Renal pelvis (tissue), 12 donors: ENCODE measurements at places on chromosomes 5 and 9.

DNA sequence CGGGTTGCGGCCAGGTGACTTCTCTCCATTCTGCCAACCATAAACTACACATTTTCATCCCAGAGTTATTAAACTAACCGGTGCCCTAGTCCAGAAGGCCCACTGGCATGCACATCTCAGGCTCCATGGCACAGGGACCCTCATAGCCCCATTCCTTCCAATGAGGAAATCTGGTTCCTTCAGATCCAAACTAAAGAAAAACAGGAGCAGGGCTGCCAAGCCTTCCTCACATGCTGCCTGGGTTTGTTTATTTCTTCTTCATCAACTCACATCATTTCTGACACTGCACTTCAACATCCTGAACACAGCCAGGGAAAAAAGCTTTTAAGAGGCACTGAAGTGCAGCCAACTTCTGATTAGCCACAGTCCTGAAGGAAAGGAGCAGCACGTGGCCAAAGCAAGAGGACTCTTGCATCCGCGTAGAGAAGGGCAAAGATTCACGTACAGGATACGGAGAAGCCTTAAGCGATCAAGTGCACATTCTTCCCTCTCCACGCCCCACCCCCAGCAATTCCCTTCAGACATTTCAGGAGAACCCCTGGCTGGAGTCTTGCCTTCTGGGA lies 22.5 kb downstream of the LHFPL2 start:
- DNase-seq = no peak

- DNase-seq = no peak
Measured at GRCh38 chr5:77798456-77798855, 22.3 kb upstream of the TBCA start.

DNA sequence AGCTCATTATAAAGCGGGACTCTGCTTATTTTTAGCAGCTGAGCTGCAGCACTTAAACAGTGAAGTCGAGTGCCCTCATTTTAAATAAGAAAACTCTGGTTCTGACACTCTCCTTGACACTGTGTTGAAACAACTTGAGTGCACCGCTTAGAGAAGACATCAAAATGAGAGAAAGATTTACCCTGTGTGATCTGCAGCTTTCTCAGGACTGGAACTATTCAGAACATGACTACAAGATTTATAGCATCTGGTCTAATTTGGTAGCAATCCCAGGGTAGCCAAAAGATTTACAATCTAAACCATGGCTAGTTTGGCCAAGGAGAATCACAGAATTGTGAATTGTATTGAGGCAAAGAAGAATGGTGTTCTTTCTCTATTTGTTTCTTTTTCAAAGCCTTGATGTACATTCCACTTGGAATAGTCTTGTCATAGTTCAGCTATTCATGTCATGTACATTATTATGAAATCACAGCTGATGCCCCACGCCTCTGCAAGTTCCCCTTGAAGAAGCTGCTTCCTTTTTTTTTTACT lies 38.7 kb downstream of the PLEKHG4B start:
- no peak for DNase-seq

- no peak for DNase-seq
Measured at GRCh38 chr9:76135902-76136301, 245.4 kb downstream of the PCSK5 start.

DNA sequence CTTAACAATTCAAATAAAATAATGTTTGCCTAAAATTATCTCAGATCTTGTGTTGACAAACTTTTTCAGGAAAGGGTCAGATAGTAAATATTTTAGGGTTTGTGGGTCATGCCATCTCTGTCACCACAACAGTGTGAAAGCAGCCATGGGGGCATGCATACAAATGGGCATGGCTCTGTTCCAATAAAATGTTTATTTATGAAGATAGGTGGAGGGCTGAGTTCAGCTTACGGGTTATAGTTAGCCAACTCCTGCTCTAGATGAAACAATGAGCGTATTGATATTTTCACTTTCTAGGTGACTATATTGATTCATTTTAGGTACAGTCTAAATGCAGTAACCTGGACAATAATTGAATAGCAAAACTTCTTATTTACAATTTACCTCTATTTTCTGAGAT lies 533.8 kb upstream of the CLINT1 start:
- no peak for DNase-seq

- DNase-seq = no peak
Measured at GRCh38 chr5:63262185-63262981, 683.8 kb downstream of the LRRC70 start.

GRCh38 chr5:172123269-172123692 lies 64.7 kb downstream of the STK10 start:
- DNase-seq = peak; percentile 45

DNA sequence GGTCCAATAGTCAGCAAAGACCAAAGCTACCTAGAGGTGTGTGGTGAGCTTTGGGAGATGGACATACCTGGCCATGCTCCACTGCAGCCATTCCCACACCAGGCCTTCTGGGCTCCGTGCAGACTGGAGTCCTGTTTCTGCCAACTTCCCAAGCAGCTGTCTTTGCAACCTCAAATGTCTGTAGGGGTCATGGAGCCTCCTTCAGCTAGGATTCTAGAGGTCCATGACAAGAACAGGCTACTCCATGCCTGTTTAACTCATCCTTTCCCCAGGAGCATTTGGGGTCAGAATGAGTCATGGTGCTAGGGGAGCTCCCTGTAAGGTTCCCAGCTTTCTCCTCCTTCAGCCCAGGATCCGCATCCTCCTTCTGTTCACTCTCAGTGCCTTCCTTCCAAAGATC lies 17.1 kb downstream of the VPS13A start:
- no peak for DNase-seq

DNA sequence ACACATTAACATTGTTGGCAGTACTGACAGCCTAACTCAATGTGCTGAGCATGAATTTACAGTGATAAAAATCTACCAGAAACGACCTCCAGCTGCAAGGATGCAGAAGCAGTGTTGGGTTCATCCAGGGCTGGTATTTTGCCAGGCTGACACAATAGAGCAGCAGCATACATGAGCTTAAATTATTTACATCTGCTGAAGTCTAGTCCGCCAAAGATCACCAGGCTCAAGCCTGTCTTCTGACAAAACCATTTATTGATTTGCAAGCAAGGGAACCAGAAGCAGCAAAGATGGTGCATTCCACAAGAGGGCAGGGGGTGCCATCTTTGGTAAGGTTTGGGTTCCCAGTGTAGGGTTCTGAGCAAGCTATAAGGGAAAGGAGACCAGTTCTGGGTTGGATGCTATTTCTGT lies 8.7 kb upstream of the C5orf34 start:
- no peak for DNase-seq

GRCh38 chr9:91783411-91783810 lies 166.6 kb downstream of the ROR2 start:
- DNase-seq = no peak

DNA sequence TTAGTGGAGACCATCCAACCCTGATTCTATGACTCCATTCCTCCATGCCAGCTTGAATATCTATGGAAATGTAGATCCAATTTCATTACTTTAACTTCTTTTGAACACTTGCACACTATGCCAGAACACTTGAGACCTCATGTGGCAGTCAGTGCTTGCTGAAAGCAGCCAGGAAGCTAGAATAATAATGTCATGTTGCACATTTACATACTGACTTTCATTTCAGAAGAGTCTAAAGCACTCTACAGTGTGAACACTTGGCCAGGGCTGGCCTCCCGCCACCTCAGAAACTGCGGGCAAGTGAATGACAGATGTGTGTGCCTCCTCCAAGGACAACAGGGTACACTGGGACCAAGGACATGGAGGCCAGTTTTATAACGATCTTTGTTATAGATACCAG lies 97.3 kb downstream of the SLF1 start:
- DNase-seq = no peak

DNA sequence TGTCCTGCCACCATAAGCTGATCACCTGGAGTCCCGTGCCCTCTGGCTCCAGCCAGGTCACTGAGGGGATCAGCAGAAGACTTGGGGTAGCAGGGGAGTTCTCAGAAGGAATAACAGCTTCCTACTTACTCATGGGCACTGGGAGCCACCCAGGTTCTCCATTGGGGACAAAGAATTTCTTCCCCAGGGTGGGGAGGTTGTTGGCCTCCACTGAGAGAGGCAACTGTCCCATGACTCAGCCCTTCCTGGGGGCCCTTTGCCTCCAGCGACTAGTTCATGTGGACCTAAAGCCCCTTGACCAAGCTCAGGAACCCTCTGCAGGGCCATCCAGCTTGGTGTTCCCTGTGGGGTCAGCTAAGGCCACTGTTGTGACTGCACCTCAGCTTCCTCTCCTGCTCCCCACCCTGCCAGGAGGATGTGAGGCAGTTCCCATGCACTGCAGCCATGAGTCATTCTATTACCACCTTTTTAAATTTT lies 175.0 kb downstream of the AUH start:
- no peak for DNase-seq

GRCh38 chr5:177487975-177488374 lies 9.4 kb downstream of the PDLIM7 start:
- no peak for DNase-seq

DNA sequence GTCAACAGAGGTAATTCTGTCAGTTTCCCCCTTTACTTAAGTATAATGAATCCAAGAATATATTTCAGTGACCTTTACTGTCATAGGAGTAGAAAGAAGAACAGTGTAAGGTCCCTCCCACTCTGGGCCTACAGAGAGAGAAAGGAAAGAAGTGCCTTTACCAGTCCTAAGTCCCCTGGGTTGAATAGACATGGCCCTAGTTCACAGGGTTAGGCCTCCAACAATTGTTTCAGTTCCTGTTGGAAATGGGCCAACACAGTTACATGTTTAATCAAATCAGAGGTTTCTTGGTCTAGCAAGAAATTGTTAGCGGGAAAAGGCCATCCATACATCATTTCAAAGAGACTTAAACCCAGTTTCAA lies 605.6 kb downstream of the MTRR start:
- no peak for DNase-seq

- DNase-seq = no peak
Measured at GRCh38 chr5:68283766-68284165, 68.2 kb downstream of the PIK3R1 start.

DNA sequence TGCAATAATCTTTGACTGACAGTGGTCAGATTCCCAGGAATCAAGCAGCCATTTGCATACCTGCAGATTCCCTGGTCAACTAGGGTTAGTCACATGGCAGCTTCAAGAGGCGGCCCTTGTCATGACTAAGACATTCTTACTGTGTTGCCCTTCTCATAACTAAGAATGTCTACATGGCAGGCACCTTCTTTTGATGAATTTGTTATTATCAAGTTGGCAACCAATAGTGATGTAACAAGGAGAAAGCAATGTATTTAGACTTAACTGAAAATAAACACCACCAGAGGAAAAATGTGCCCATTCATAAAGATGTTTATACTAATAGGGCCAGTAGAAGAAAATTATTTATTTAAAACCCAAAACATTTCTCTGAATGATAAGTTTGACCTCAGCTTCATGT lies 215.6 kb downstream of the TLE1 start:
- no peak for DNase-seq

GRCh38 chr9:6641961-6642360 lies 3.6 kb downstream of the GLDC start:
- no peak for DNase-seq

DNA sequence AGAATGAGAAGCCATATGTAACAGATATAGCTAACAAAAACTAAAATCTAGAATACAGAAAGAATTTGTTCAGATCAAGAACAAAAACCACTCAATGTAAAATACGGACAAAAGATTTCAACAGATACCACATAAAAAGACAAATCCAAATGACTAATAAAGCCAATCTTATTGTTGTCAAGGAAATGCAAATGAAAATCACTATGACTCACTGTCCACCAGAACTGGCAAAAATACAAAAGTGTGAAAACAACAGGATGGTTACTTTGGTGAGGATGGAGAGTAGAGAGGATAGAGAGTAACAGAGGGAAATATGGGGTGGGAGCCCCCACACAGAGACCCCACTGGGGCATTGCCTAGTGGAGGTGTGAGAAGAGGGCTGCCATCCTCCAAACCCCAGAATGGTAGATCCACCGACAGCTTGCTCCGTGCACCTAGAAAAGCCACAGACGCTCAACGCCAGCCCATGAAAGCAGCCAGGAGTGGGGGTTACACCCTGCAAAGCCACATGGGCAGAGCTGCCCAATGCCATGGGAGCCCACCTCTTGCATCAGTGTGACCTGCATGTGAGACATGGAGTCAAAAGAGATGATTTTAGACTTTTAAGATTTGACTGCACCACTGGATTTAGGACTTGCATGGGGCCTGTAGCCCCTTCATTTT lies 15.2 kb upstream of the RHOBTB3 start:
- no peak for DNase-seq

- DNase-seq = peak; percentile 86
Measured at GRCh38 chr9:34989946-34990635, 546 bp downstream of the DNAJB5 start.

- no peak for DNase-seq
Measured at GRCh38 chr9:3676766-3677165, 151.0 kb upstream of the RFX3 start.

DNA sequence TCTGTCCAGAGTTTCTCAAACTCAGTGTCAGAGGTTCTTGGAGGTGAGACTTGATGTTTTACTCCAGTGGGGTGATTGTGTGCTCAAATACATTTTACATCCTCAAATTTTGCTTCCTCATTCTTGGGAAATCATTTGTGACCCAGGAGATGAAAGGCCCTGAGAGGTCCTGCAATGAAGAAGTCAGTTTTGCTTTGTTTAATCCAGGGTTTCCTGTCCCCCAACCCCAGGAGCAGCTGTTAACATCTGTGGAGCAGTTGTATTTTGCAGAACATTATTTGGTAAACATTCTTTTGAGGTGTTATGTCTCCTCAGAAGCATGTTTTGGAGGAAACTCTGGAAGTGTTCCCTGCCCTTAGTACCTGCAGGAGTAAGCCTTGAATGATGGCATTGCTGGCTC lies 59.8 kb downstream of the DAB2IP start:
- no peak for DNase-seq

DNA sequence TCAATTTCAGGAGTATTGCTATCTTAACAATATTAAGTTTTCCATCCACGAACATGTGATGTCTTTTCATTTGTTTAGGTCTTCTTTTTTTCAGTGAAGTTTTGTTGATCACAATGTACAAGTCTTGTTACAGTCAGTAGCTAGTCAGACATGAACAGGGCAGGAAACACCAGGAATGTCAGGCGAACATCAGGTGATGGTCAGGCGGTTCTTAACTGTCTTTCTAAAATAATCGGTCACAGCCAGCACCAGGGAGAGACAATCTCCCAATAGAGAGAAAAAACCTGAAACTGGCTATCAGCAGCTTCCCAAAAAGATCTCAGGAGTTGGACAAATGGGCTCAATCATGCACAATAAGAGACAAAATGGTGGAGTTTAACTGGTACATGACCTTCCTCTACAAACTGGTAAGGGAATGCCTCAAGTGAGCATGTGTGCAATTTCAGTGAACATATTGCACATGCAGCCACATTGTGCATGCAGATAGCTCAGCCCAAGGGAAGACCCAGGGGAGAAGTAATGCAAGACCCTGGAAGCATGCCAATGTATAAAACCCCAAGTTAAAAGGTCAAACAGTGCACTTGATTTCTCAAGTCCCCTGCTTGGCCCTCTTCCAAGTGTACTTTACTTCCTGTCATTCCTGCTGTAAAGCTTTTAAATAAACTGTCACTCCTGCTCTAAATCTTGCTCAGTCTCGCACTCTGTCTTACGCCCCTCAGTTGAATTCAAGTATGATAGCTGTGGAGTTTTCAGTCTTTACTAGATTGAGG lies 176.1 kb upstream of the RASEF start:
- no peak for DNase-seq

GRCh38 chr5:178453224-178453623 lies 137.0 kb downstream of the COL23A1 start:
- no peak for DNase-seq
